Activated CD4-positive, alpha-beta T cell treated with anti-CD3 and anti-CD28 coated beads, Interleukin-2, Interleukin-4, amounts not matched to agents 100 ng/mL and 50 ng/mL, durations not matched to agents 16 hours and 8 hours (primary cell): ENCODE measurements at places on chromosomes 7 and 10.

DNA sequence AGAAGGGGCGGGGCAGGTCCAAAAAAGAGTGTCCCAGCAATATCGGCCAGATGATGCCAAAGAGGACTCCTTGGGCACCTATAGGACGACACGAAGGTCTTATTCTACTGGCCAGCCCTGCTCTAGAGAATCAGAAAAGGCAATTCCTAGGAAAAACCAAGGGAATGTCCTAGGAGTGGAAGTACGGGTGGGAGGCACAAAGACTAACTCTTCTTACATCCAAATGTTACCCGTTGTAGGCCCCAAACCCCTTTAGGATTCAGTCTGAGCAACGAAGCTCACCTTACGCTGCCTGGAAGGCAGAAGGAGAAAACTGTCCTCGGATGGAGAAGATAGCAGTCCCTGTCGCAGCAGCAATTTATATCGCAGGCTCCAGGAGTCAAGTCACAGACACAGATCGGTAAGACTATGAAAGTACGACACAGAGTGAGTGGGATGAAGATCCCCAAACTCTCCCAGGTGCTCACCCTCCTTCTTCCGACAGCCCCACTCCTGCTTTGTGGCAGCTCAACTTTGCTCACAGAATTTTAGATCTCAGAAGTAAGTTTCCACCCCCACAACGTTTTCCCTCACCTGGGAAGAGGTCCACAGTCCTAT is 558 bp downstream of the TCTN3 start:
- DNase-seq, result peak; percentile 5

DNA sequence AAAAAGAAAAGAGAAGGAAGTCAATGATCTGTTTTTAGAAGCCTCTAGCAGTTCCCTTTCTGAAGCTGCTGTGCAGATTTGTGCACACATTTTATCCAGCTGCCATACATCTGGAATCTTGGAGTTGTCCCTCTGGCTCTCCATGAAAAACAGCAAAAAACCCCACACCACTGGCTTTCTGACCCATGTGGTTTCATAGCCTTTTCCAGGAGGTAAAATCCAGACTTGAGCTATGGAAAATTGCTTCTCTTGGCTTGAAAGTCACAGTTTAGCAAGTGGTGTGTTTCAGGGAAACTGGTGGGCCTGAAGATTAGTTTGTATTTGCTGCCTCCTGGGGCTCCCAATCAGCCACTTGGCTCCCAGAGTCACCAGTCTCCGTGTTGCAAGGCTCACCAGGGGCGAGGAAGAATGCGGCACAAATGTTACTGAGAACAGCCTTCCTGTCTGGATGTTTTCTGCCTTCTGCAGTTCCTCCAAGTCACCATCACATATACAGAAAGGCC is 50.1 kb upstream of the ADRB1 start:
- DNase-seq, result no peak

DNA sequence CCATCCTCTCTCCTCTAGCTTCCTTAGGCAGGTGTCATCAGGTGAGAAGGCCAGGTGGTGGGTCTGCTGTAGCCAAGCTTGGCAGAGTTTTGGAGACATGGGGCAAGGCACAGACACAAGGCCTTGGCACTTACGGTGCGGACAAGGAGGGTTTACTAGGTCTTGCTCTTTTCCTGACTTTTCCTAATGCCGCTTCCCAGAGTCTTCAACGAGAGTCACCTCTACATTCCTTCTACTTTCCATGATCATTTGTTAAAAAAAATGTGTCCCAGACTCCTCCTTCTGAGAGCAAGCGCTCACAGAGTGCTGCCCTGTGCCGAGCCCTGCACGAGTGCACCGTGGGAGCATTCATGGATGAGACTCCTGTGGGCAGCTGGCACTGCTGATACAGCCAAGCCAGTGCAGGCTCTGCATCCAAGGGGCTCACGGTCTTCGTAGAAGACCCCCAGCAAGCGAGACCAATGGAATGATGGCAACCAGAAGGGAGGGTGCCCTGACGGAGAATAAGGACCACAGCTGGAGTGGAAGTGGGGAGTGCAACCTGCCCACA is 243.0 kb upstream of the MKI67 start:
- no peak for DNase-seq

DNA sequence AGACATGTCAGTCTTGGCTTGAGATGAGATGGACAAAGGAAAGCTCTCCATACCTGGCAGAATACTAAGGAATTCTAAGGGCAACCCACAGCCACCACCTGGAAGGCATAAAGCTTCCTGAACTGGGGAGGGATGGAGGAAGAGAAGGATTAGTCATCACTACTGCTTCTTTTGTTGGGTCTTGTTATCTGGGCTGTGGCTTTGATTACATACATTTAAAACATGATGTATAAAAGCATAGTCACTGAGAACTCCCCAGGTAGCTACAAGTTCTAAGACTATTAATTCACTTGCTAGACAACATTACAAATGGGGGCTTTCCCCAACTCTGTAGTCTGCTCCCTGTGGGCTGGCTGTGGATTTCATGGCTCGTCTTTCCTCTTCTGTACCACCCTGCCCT is 58.2 kb downstream of the RBM33 start:
- no peak for DNase-seq

DNA sequence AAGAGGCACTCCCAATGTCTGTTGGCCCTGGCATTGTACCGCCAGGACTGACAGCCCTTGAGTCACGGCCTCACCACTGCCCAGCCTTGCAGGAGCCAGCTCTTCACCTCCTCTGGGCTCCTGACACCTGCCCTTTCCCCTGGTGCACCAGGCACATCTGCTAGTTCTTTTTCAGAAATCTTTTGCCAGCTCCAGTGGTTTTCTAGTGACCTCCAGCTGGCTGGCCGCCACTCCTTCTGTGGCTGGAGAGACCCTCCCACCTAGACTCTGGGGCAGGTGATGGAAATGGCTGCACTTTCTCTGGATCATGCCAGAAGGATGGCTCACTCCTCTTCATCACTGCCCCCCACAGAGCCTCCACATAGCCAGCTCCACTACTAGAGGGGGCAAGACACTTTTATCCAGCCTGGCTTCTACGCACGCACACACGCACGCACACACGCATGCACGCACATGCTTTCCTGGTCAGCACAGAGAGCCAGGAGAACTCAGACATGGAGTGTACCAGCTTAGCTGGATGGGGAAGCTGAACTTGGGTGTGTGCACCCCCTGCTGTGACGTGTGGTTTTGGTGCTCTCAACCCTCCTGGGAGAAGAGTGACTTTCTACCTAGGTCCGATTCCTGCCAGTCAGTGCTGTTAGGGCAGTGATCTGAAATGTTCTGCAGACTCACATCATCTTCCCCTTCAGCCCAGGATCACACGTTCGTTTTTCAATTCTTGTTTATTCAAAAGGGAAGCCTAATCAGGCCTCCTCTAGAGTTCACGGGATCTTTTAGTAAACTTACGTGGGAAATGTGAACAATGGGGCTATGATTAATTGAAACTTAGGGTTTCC is 222.0 kb downstream of the PRPF18 start:
- no peak for DNase-seq

DNA sequence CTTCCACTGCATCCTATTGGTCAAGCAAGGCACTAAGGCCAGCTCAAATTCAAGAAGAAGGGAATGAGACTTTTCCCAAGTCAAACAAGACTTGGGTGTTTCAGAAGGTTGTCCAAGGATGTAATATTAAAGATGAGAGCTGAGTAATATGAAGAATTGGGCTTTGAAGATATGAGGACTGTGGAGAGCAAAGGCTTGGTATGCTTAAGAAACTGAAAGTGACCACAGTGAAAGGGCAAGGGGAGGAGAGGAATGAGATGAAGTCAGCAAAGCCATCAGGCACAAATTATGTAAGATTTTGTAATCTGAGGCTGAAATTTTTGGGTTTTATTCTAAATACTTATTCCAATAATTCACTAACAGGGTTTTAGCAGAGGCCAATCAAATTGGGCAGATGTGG is 38.6 kb upstream of the NPY start:
- DNase-seq, result peak; percentile 8

- peak; percentile 97 for DNase-seq
These were observed 31.1 kb downstream of the ADAP1 start for GRCh38 chr7:923108-924041.

- DNase-seq, result no peak
These were observed 5.8 kb upstream of the CYP3A7 start for GRCh38 chr7:99740573-99741440.

- no peak for DNase-seq
These were observed 7.8 kb downstream of the AFAP1L2 start for GRCh38 chr10:114396464-114396863.

DNA sequence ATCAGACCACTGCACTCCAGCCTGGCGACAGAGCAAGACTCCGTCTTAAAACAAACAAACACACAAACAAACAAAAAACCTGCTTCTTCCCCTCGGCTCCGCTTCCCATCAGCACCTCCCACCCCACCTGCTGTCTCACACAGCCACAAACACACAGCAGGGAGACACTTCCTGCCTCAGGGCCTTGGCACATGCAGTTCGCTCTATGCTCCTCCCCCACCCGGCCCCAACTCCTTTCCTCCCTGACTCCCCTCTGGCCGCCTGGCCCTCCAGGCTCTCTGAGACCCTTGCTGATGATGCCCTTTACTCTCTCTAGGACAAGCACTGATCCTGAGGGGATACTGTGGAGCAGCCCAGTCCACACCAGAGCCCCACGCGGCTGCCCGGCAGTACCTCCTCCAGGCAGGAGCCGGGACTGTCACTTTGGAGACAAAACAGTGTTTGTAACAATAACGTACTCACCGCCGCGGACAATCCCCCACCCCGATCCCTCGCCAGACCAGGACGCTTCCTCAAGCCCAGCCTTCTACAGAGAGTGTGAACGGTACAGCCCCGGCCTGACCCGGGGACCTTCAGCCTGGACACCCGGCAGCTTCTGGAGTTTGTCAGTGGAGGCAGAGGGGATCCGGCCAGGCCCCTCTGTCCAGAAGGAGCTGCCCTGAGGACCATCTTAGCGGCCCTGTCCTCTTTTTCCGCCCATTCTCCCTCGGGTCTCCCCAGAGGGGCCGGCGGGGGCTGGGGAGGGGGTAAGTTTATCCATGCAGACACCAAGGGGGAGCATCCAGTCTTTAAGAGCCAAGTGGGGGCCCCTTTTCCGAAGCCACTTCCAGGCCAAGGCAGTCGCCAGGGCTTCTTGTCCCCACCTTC is 50.0 kb upstream of the GTF2IRD1 start:
- DNase-seq, result no peak

DNA sequence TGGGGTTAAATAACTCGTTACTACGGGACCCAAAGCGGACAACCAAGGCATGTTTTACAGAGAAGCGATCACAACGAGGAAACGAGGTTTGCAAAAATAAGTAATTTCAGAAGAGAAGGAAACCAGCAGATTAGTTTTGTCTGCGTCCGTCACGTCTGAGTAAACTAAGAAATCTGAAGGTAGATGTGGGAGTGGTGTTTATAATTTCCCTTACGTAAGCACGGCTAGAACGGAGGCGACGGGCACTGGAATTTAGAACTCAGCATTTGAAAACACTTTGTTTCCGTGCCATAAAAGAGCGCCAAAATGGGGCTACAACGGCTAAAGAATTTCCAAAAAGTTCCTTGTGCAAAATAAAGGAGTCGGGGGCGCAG is 718 bp upstream of the UMAD1 start:
- peak; percentile 56 for DNase-seq

GRCh38 chr10:122911889-122912484 is 1.6 kb downstream of the FAM24A start:
- peak; percentile 33 for DNase-seq

DNA sequence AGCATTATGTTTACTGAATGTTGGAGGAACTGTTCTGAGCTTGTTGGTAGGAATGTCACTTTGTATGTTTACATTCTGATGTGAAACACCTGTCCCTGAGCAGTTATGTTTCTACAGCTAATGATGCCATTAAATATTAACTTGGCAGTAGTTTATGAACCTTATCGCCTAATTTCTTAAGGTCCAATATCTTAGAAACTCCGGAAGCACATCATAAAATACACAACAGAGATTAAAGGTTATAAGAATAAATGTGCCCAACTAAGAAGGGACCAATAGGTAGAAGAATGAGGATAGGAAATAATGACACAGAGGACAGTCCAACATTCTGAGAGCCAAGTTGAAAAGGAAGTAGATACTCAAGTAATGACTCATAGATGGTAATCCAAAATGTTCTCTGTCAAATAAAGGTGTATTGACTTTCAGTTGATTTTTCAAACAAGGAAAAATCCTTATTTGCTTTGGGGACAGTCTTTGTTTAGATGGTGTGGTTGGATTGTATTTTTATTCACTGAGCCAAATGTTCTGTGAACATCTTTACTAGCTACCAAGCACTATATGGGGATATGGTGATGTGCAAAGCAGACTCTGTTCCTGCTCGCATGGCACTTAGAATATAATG is 31.9 kb downstream of the LCOR start:
- DNase-seq, result peak; percentile 39

DNA sequence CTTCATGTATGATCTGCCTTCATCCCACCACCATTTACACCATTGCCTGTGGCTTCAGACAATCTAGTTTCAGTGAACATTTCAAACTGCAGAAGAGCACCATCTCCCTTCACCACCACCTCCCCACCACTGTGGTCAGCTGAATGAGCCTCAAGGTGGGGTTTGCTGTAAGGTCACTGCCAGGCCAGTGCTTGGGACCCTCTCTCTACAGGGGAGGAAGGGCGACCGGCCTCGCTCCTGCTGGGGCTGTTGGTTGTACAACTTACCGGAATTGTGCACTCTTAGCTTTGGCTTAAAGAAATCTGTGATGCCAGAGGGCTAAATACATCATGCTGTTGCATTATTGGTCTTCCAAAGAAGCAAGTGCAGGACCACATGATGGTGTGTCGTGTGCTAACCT is 26.6 kb downstream of the PFKP start:
- no peak for DNase-seq

GRCh38 chr10:97738616-97739015 is 1.7 kb downstream of the ZFYVE27 start:
- no peak for DNase-seq

GRCh38 chr7:113917840-113918239 is 969 bp downstream of the PPP1R3A start:
- DNase-seq, result no peak

GRCh38 chr10:116972131-116972530 is 32.9 kb downstream of the SHTN1 start:
- no peak for DNase-seq

DNA sequence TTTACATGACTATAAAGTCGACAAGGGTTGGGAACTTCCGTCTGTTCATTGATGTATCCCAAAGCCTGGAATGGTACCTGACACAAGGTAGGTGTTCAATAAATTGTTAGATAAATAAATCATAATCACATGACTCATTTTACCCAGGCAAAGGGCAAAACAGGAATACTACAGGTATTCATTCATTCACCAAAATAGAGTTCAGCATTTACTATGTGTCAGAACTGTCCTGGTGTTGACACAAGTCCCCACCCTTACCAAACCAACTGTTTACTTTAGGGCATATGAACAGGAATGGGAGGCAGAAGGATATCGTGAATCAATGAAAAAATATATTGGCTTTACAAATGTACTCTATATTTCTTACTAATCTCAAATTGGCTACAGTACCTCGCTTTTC is 666 bp upstream of the YAE1 start:
- no peak for DNase-seq

- no peak for DNase-seq
These were observed 48.0 kb upstream of the ZNF365 start for GRCh38 chr10:62326176-62326575.

GRCh38 chr7:22346383-22347107 is 10.4 kb downstream of the RAPGEF5 start:
- DNase-seq, result no peak
